ENCODE measurements at places on chromosomes 5 and 9.

- DNase-seq, result no peak
These were observed 13.5 kb downstream of the CFAP90 start for GRCh38 chr5:7837403-7837802.

DNA sequence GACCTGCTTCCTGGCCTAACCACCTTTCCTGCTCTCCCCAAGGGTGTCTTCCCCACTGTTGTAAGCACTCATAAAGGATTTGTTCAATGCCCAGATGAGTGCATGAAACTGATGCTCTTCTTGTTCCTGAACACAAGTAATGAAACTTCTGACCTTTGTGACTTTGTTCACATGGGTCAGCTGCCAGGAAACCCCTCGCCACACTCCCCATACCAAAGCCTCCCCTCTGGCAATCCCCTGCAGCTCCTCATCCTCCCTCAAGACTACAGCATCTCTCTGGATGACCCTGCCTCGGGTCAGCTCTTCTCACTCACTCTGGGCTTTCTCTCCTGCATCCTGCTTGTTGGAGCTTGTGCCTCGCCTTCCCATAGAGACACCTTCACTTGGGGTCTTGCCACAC lies 72.2 kb upstream of the SPTLC1 start:
- DNase-seq, result no peak

- peak; percentile 54 for DNase-seq
These were observed 16.0 kb upstream of the ZCCHC7 start for GRCh38 chr9:37104183-37104889.

DNA sequence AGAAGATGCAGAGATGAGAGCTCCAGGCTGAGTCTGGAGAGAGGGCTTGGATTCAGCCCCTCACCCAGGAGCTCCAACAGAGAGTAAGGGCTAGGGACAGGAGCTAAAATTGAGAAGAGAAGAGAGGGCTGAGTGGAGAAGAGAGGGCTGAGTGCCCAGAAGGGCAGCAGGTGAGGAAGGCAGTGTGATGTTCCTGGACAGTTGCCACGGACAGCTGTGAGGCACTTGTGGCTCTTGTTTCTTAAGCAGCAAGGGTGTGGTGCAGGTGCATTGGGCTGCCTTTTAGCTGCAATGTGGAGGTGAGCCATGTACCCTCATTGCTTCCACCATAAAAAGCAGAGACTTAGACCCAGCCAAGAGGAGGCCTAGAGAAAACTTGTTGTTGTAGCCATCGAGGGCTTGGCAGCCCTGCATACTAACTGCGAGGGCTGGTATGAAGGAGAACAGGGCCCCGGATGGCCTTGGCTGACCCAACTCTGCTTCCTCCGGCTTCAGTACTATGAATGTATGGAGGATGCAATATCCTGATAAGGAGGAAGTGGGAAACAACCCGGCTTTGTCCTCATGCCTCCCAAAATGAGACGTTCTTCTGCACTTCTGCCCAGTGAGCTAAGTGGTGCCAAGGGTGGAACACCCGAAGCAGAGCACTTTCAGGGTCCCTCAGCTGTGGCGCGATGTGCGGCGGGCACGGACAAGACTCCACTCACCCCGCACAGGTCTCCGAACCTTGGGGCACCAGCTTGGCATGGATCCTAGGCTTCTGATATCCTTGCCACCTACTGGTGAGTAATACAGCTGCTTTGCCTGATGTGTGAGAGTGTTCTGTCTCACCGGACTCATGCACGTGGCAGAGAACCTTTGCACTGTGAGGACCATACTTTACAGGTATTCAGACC lies 65.2 kb downstream of the LRRC70 start:
- DNase-seq, result no peak

- peak; percentile 61 for DNase-seq
These were observed 146.2 kb upstream of the RASA1 start for GRCh38 chr5:87121304-87122150.

DNA sequence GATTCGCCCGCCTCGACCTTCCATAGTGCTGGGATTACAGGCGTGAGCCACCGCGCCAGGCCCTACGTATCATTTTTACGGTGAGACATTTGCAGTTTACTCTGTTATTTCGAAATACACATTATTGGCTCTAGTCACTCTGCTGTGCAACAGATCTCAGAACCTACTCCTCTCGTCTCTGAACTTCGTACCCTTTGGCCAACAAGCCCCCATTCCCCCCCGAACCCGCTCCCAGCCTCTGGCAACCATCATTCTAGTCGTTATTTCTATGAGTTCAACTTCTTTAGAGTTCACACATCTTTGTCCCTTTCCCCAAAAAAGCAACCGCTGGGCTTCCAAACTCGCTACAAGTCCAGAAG lies 735 bp downstream of the PTGR1 start:
- DNase-seq, result no peak

DNA sequence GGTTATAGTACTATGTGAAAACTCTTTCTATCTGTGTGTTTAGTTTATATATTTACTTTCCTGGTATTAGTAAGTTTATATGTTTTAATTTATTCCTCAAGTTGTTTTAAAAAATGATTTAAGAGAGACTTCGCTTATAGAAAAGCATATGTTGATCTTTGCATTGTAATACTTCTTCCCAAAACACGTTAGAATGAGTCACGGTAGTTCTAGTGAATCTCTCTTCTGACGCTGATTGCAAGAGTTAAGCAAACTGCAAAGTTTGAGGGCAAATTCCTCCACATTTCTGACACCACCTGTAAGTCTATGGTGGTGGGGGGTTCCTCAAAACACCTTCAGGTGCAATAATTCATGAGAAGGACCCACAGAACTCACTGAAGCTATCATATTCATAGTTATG lies 327.2 kb downstream of the GLIS3 start:
- DNase-seq, result no peak

DNA sequence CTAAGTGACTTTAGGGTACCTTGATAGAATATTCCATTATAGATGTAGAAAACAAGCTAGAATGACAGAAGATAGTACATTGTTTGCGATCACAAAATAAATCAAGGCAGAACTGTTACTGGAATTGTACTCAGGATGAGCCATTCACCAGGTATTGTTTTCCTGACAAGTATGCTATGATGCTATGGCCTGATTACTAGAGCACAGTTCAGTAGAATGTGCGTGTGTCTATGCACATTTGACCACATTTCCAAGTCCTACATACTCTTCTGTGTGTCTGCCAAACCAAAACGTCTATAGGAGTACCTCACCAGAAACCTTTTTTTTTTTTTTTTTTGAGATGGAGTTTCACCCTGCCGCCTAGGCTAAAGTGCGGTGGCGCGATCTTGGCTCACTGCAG lies 43.3 kb upstream of the CDC42SE2 start:
- no peak for DNase-seq
